ENCODE measurements at places on chromosomes 12 and 14.

DNA sequence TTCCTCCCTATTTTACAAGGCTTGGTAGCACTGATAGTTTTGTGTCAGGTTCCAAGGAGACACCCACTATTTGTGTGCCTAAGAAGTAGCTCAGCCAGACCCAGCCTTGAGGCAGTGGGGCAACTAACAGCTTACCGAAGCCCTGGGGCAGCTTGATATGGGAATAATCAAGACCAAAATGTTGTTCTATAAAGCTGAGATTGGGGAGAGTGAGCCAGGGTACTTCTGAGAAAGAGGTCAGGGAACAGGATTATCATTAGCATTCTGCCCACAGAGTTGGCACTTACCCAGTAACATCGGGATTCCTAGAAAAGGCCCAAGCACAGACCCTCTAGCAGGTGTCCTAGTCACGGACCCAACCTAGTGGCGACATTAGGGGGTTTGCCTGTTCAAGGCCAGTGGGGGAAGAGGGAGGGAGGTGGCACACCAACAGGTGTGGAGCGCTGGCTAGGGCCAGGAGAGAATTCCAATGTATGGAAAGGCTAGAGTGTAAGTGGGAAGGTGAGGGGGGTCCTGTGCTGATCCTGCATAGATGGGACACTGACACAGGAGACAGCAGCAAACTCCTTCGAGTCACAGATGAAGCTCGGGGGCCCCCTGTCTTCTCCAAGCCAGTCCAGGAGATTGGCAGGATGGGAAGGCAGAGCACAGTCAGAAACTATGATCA, 4.9 kb downstream of the PPP1R3E start:
- DNase-seq = no peak

GRCh38 chr12:93429448-93429847, 12.3 kb downstream of the UBE2N start:
- DNase-seq = no peak

- DNase-seq = no peak
These were observed 12.4 kb downstream of the LUM start for GRCh38 chr12:91098941-91099340.

DNA sequence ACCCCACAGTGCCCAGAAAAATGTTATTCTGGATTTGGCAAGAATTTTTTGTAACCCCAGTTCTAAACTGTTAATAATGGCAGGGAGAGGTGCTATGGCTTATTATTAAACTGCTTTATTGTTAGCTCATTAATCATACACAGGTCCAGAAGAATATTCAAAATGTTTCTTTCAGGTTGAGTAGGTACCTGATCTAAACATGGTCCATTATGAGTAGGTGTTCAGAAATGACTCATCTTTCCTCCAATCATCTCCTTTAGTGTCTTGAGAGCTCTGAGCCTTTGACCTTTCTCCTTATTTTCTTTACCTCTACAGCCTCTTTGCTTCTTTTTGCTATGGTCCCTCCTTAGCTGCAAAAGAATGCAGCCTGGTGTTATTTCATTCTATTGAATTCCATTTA, 211.0 kb upstream of the GARIN6 start:
- no peak for DNase-seq

All from activated CD4-positive, alpha-beta memory T cell treated with anti-CD3 and anti-CD28 coated beads for 36 hours (primary cell).